ENCODE measurements at places on chromosomes 2 and 18. TPM values are rescaled to one million over a fixed set of nuclear protein-coding genes. Genes with fewer than 3 reads are reported as not detected.

The WDFY1 gene
- total RNA-seq: 36.8 TPM

The TEKT4 gene
- total RNA-seq: not detected

The KIF1A gene
- 1.4 TPM for total RNA-seq

The RAB12 gene
- total RNA-seq: 20.9 TPM

The SPP2 gene
- not detected for total RNA-seq

The XDH gene
- 1.4 TPM for total RNA-seq

The OTX1 gene
- total RNA-seq: 3.8 TPM
